ENCODE measurements at places on chromosomes 12 and 14.

DNA sequence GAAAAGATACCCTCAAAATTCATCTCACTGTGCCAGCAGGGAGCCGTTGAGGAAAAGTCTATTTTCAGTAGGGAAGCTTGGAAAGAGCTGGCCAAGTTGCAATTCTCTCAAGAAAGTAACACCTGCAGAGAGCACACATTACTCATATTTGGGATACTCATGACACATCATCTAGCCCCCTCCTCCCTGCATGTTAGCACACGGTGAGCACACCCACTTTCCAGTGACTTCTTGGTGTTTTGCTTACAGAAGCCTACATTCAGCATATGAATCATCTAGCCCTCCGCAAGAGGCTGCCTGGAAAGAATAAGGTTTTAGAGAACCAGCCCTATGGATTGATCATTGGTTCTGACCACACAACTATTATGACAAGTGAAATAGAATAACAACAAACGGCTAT, 124.5 kb downstream of the PTPRO start:
- DNase-seq, result no peak

DNA sequence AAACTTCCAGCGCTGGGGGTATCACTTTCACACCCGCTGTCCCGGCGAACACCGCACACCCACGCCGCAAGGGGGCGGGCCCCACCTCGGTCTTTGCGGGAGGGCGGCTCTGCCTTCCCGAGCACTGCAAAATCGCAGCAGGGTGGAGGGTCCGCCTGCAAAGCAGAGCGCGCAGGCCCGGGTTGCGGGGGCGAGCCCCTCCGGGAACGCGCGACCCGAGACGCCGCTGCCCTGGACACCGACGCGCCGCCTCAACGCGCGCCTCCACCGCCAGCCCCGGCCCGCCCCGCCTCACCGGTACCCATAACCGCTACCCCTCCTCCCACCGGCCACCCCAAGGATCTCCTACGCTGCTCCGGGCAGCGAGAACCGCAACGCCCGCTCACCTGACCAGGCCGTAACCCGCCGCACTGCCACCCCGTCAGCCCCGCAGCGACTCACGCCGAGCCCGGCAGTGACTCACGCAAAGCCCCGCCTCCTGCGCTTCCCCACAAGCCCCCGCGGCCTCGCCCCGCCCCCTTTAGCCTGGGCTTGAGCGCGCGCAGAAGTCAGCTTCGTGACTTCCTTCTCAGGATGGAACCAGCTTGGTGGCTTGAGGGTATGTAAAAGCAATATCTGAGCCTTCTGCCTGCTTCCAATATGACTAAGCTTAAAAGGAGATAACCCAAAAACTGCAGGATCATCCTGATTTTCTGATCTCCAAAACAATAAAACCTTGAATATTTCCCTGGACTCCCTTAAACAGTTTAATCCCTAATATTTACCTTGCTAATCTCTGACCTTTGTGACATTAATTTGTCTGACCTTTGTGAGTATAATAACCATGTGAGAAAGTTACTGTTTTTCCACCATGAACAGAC, at the start of gene RPAP3:
Gene RPAP3 (minus strand): TSS at position 465 of the 860 bp plus-strand sequence. CDS start 3,190 bp downstream, outside the sequence.
- peak; percentile 95 for DNase-seq

- no peak for DNase-seq
Measured at GRCh38 chr12:58671196-58671595, 249.1 kb downstream of the LRIG3 start.

GRCh38 chr12:122306407-122306806, 40.1 kb upstream of the VPS33A start:
- DNase-seq, result no peak

DNA sequence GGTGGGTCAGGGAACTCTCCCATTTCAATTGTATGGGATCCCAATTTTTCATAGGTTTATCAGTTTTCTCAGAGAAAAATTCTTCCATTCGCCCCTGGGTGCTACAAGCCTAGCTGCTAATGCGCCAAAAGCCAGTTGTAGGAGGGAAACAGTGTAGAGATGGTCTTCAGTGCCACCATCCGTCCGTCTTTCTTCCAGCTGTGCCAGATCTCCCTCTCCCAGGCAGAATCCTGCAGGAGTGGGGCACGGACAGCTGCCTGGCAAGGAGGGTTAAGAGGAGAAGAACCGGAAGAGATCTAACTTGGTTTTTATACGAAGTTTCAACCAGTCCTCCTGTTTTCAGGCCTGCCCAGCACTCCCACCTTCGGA, 38.9 kb upstream of the FUT8 start:
- DNase-seq, result no peak

DNA sequence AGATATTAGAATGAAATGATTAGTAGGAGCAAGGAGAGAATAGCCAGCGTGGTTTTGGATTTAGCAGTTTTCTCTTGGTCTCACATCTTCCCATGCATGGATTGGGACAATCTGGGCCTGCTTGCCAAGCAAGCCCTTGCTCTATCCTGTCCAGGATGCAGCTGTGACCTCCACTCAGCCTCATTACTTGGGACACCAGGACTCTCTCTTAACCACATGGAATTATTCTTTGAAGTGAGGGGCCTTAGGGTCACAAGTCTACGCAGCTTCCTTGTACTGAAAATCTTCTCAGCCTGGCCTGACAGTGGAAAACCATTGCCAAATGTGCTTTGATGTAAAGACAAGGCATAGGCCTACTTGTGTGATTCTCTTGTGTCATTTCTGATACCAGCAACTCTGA, 28.0 kb upstream of the DCN start:
- DNase-seq, result no peak

DNA sequence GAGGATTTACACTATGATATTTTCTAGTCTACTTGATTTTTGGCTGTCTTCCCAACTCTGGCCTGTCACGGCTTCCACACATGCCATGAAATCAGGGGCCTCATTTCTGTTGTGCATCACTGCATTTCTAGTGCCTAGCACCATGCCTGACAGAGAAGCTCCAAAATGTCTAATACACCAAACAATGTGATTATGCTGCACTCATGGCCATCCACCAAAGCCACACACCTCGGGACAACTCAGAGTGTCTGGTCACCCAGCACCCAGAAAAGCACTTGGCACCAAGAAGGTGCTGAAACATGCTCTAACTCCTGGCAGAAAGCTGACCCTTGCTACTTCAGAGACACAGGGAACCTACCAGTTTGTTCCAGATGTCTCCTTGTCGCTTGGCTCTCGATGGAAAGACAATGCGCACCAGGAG, 11.3 kb downstream of the GCN1 start:
- no peak for DNase-seq

DNA sequence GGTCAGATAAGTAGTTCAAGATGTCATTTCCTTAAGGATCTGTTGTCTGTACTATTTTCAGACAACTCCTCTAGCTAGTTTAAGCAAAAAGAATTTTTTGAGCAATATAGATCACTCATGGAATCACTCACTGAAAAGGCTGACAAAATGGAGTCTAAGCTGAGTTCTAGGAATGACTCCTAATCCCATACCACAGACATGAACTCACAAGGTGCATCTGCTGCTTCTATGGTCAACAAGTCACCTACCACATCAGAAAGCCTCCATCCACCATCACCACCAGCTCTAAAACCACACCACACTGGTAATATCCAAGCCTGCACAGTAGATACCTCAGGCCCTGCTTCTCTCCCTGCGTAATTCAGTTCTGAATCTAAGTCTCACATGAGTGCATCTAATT, 33.0 kb downstream of the PWP1 start:
- DNase-seq, result no peak

- DNase-seq, result no peak
Measured at GRCh38 chr12:25977047-25977446, 18.6 kb downstream of the RASSF8 start.

DNA sequence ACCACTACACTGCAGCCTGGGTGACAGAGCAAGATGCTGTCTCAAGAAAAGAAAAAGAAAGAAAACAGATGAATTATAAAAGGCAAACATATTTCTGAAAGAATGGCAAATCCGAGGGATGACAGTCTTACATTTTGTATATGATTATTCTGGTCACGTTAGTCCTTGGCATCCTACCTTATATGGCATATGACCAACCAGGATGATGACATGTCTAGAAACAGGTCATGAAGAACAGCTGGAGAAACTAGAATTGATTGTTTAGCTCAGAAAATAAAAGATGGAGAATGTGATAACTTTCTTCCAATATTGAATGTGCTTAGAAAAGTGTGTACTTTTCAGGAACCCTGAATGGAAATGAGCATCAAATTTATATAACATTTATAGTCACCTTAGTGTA, 19.2 kb downstream of the SLC2A14 start:
- no peak for DNase-seq

DNA sequence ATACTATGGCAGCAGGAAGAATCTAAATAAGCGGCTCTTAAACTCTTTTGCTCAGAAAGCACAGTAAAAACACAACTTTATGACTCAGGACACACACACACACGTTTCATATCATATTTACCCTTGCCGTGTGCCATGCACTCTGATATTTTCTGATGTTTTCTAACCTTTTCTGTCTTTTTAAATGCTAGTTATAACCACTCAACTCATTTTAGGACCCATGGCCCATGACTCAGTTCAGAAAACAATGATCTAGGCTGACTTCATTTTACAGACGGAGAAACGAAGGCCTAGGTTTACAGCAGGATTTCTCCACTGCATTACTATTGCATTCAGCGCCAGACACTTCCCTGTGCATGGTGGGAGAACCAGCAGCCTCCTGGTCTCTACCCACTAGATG, 9.1 kb downstream of the VWF start:
- no peak for DNase-seq

DNA sequence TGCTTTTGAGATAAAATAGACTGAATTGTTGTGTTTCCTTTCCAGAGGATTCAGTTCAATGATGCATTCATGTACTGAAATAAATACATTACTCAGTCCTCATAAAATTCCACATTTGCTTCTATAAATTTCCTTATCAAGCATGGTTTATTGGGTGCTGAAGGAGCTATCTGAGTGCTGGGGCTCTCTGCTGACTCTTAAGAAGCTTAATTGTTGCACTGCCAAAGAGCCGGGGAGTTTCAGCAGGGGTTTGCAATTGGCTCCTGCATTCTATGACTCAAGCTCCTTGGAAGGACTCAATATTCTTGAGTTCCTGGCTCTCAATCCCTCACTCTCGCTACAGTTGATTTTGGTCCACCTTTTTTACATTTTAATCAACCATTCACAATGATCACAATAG, 69.8 kb upstream of the PYGL start:
- no peak for DNase-seq

DNA sequence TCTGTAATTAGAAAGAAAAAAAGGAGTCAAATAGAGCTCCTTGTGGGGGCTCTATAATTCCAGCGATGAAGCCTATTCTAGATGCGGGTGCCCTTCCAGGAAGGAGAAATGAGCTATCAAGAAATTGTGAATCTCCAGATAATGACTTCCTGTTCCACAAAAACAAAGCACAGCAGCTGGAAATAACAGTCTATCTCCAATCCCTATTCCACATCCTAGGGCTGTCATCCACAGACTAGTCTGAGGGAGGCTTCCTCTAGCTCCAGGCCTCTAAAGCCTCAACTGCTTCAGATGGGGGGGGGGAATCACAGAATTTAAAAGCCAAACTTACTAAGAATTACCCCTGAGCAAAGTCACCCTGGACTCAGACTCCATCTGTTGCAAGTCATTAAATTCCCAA, 77.4 kb upstream of the GTF2A1 start:
- DNase-seq, result no peak

DNA sequence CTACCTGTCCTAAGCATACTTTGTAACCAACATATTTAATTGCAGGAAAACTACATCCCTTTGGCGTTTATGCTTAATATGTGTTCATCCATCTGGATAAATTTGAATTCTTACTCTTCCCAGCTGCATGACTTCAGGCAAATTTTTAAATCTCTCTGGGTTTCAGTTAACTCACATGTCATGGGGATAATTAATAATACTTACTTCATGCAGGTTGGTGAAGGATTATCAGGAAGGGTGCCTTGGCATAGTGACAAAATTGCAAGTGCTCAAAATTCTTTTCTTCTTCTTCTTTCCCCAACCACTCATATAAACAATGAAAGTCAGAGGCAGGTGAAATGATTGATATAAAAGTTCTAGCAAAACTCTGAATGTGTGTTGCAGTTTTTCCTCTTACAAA, 15.9 kb downstream of the SYT10 start:
- DNase-seq, result no peak

- no peak for DNase-seq
Measured at GRCh38 chr12:43789941-43790340, 16.2 kb downstream of the TWF1 start.

DNA sequence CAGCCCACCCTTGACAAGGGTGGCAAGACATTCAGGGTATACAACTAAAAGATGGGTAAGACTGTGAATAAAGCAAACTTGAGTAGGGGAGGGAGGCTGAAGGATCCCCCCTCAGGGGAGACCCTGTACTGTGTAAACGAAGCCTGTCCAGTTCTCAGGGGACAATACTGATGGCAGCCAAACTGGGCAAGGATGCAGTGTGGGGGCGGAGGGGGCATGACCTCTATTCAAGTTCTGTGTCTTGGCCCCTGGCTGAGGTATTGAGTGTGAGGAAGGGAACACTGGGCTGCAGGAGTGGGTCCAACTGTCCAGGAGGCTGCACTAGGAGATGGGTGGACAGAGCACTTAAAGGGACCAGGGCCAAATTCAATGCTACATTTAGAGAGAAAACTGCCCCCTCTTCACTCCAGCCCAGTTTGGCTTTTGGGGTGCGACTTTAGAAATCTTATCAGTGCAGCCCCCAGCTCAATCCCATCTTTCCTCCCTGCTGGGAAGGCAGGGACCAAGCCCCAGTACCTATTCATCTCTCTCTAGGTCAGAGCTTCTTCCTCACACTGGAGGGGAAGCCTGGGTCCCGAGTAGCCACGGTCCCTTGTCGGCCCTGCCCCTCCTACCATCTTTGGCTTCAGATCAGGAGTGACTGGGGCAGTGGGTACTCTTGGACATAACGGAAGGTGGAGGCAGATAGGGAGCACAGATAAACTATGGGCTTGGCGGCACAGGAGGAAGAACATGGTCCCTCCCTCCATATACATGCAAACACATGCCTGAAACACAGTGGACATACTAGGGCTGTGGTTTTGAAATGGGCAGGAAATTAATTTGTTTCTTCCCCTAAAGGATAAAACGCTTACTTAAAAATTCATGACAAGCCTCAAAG, 11.8 kb downstream of the SLC39A5 start:
- DNase-seq, result no peak

DNA sequence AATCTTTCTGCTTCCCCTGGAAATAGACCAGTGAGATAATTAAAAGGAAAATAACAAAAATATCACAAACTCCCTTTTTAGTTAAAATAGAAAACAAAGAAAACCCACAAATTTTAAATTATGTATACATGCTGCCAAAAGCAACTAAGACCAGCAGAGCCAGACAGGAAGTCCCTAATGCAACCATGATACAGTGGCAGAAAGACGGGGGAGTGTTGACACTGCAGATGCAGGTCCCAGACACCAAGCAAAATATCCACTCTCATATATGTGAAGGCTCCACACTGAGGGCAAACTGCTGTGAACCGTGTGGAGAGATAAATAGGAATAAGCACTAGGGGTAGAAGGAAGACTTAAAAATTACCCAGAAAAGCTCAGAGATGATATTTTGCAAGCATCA, 401.0 kb downstream of the BTG1 start:
- no peak for DNase-seq

GRCh38 chr12:60308366-60308991, 712.6 kb downstream of the SLC16A7 start:
- no peak for DNase-seq

Measured in stimulated activated CD8-positive, alpha-beta memory T cell treated with anti-CD3 and anti-CD28 coated beads, Interleukin-4, amount 100 ng/mL, for 1 hour (primary cell).